HepG2 (cell line): ENCODE measurements at places on chromosomes 2 and 18.

DNA sequence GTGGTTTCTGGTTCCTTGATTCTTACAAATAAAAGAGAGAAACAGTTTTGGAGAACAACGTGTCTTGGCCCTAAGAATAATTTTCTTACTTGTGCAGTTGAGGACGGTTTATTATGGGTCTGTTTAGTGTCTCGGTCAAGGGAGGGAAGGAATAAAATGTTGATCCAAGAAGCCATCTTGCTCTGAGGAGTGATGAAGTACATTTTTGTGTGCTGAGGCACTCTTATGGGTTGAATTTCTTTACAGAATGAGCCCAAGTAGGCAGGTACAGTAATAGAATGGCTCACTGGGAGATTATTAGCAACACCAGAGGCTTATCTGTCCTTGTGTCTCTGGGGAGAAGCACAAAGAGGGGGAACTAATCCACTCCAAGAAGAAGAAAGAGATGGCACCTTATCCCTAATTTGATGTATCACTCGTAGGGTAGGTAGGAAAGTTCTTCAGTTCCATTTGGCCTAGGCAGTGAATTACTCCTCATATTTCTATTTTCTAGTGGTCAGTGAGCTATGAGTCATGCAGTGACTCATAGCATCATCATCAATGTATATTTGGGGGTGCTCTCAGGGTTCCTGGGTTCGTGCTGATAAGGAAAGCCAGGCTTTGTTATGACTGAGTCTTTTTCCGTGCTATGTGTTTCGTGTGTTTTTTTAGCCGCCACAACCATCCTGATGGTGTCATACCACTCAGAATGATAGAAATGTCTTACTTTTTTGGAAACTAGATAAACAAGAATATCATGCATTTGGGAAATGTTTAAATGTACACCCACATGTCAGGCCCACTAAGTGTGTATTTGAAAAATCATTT, 250.1 kb upstream of the CTAGE1 start:
- DNase-seq: no peak

- no peak for DNase-seq
These were observed 126.8 kb downstream of the ZNF521 start for GRCh38 chr18:25225151-25225550.

GRCh38 chr2:71683666-71684065, 230.3 kb downstream of the DYSF start:
- no peak for DNase-seq

DNA sequence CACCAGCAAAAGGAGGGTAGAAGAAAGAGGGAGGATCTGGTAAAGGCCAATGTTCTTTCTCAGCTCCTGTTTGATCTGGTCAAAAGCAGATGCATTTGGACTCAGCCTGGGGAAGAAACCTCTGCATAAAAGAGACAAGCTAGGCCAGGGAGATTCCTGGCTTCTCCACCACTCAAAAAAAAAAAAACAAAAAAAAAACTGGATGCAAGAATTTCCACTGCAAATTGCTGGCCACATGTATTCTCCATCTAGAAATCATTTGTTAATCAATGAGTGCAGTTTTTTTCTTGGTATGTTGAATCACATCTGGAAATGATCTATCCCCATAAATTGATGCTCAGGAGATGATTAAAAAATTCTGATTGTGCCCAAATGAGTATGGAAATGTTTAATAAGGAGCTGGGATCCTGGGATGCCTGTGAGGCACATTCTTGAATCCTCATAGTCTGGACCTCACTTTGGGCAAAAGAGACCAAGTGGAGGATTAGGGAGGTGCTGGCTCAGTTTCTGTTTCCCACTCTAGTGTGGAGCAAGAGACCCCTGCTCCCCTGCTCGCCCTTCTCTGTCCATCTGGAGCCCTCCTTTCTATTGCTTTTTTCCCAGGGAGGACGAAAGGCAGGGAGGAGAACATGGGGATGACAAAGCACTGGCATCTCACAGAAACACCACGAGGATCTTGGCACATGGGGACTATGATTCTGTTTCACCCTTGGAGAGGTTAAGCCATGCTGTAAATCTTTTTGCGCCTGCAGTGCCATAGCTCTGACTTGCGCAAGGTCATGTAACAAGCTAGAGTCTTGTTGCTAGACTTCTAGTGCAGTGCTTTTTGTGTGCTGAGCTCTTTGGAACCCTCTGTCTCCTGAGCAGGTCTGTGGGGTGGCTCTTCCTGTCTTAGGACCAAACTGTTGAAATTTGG, 57.6 kb downstream of the APOB start:
- DNase-seq: no peak

GRCh38 chr2:193409951-193410350, 1215.2 kb upstream of the TMEFF2 start:
- no peak for DNase-seq

DNA sequence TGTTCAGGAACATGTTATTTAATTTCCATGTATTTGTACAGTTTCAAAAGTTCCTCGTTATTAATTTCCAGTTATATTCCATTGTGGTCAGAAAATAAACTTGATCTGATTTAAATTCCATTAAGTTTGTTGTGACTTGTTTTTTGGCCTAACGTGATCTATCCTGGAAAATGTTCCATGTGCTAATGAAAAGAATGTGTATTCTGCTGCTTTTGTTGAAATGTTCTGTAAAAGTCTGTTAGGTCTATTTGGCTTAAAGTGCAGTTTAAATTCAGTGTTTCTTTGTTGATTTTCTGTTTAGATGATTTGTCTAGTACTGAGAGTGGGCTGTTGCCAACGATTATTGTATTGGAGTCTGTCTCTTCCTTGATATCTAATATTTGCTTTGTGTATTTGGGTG, 148.0 kb downstream of the UBR3 start:
- DNase-seq: no peak
